CD8-positive, alpha-beta T cell (primary cell): ENCODE measurements at places on chromosomes 5 and 9.

- no peak for DNase-seq
These were observed 10.6 kb downstream of the FGFR4 start for GRCh38 chr5:177097016-177097985.

GRCh38 chr9:133686642-133687575 lies 50.7 kb downstream of the DBH start:
- DNase-seq: no peak

- no peak for DNase-seq
These were observed 261.7 kb downstream of the CDH12 start for GRCh38 chr5:22591461-22591860.

GRCh38 chr5:95261437-95262175 lies 23.3 kb downstream of the MCTP1 start:
- DNase-seq: no peak
